Endodermal cell (in vitro differentiated cells): ENCODE measurements at places on chromosomes 4 and X. TPM values are rescaled to one million over a fixed set of nuclear protein-coding genes. Genes with fewer than 3 reads are reported as not detected.

VSIG4 gene
- not detected in 3 replicates for total RNA-seq

TLR8 gene
- total RNA-seq = not detected in 3 replicates

DNA sequence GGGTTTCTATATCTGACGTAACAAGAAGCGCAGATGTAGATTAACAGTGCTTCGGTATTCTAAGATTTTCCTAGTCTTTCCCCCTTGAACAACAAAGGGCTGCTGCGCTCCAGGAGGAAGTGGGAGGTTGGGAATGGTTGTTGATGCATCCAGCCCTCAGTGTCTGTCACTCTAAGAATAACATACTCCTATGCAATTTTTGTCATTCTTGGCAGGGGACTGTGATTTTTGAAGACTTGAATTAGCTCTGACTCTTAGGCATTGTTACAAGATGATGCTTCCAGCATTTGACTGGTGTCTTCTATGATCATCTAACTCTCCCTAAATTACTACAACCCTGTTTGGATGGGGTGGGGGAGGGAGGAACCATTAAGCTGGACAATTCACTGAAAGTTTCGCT is 394.2 kb downstream of the ARHGAP24 start:
- no peaks in the 10 kb centered on the region for H3K27me3 ChIP-seq
- no peak for DNase-seq
- peaks cover 1% of the 10 kb centered on the region for H3K4me1 ChIP-seq
- H3K4me3 ChIP-seq = no peak overlapping the region

GRCh38 chr4:119897260-119897659 is 169.4 kb downstream of the MAD2L1 start:
- no peaks in the 10 kb centered on the region for H3K36me3 ChIP-seq
- no peak for DNase-seq
- H3K27me3 ChIP-seq = no peaks in the 10 kb centered on the region
- H3K4me1 ChIP-seq = no peaks in the 10 kb centered on the region
- H3K27ac ChIP-seq = no peak overlapping the region

DNA sequence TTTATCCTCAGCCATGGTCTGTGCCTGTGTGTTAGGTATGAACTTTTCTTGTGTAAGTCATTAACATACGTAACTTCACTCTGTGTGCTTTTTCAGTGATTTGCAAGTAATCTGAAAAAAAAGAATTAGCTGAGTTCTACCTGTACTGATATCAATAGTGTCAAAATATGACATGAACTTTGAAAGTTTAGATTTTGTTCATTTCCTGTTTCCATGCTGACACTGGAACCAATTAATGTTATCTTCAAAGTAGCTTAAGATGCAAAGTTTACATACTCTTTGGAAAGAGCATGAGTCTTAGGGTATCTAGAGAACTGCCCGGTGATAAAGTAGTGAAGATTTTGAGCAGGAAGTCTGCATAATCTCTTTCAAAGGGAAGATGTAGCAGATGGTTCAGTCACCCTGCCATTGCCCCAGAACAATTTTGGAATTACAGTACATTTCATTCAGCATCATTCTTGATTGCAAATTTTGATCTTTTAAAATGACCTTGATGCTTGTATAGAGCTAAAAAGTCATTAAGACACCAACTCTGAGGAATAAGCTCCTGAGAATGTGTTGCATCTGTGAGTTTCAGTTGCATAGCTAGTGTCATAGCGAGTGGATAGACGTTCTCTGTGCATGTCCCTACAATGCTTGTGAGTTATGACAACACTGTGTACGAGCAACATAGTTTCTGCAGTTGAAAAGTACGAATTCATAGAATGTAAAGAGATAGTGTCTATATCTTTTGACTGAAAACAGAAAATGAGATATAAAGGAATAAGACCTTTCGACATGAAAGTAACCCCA is 130.5 kb downstream of the PTTG2 start:
- no peak overlapping the region for H3K27ac ChIP-seq
- H3K4me1 ChIP-seq = no peaks in the 10 kb centered on the region
- no peaks in the 10 kb centered on the region for H3K27me3 ChIP-seq
- H3K4me3 ChIP-seq = no peak overlapping the region
